ENCODE measurements at places on chromosomes 7 and 10. TPM values are rescaled to one million over a fixed set of nuclear protein-coding genes. Genes with fewer than 3 reads are reported as not detected.

MRLN gene
- not detected for polyA plus RNA-seq

LBX1 gene
- not detected for polyA plus RNA-seq

LIPF gene
- not detected for polyA plus RNA-seq

DNA sequence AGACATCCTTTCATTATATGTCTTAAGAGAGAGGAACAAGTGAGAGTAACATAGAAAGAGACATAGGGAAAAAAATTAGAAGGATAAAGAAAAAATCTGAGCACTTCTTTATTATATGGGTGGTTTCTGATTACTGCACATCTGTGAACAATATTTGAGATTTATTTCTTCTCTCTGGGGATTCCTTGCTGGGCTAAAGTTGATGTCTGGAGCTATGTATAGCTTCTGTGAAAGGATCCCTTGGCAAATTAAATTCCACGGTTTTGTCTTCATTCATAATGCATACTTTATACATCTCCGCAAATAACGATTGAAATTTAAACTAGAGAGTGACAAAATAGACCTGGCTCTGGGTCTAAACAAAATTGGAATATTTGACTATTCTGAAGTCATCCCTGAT, 232.2 kb upstream of the CTBP2 start:
- H3K27me3 ChIP-seq, result peaks cover 14% of the 10 kb centered on the region
- H3K27ac ChIP-seq, result no peak overlapping the region
- H3K4me1 ChIP-seq, result no peaks in the 10 kb centered on the region
- no peaks in the 10 kb centered on the region for H3K36me3 ChIP-seq

- H3K27ac ChIP-seq, result no peak within 1 kb of the TSS
- no peak for DNase-seq
- H3K4me3 ChIP-seq, result no peak within 1 kb of the TSS
- H3K36me3 ChIP-seq, result no peaks in the 10 kb centered on the region
- H3K4me1 ChIP-seq, result peaks cover 3% of the 10 kb centered on the region
- H3K27me3 ChIP-seq, result peaks cover 12% of the 10 kb centered on the region
Observed at GRCh38 chr10:18140149-18140956, at the start of gene CACNB2. TSS of gene CACNB2 (plus strand) at chr10:18140424.

GRCh38 chr7:155778349-155778748, 33.9 kb downstream of the SHH start:
- H3K27ac ChIP-seq, result no peak overlapping the region
- no peak for DNase-seq
- H3K4me3 ChIP-seq, result no peak overlapping the region
- H3K27me3 ChIP-seq, result peaks cover 11% of the 10 kb centered on the region
- H3K4me1 ChIP-seq, result peaks cover 3% of the 10 kb centered on the region
- H3K36me3 ChIP-seq, result peaks cover 39% of the 10 kb centered on the region

DNA sequence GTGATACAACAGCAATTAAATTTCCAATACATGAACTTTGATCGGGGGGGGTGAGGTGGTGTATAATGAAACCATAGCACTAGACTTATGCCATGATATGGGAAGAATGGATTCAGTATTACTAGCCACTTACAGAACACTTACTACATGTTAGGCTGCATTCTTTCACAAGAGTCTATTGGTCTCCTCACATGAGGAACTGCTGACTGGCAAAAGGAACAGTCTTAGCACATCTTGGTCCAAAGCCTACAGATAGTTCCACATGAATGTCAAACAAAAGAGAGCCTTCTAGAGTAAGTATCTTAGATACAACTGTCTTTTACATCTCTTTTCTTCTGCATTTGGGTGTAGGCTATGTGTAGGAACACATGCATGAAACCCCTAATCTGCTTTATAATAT, 115.9 kb upstream of the DNAJB12 start:
- H3K4me3 ChIP-seq, result no peak overlapping the region
- no peaks in the 10 kb centered on the region for H3K4me1 ChIP-seq
- no peaks in the 10 kb centered on the region for H3K27me3 ChIP-seq
- H3K36me3 ChIP-seq, result peaks cover 45% of the 10 kb centered on the region
- H3K27ac ChIP-seq, result no peak overlapping the region

DNA sequence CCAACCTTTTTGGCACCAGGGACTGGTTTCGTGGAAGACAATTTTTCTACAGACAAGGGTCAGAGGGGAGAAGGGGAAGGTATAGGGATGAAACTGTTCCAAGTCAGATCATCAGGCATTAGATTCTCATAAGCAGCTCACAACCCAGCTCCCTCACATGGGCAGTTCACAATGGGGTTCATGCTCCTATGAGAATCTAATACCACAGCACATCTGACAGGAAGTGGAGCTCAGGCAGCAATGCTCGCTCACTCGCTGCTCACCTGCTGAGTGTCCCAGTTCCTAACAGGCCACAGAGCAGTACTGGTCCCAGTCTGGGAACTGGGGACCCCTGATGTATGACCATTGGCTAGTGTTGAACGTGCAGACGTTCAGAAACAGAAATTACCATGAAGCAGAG, 63.7 kb downstream of the ATE1 start:
- H3K4me1 ChIP-seq, result peaks cover 20% of the 10 kb centered on the region
- peaks cover 27% of the 10 kb centered on the region for H3K36me3 ChIP-seq
- H3K27ac ChIP-seq, result no peak overlapping the region
- no peak overlapping the region for H3K4me3 ChIP-seq

GRCh38 chr10:133060881-133061280, 26.8 kb upstream of the ADGRA1 start:
- no peaks in the 10 kb centered on the region for H3K36me3 ChIP-seq
- H3K4me1 ChIP-seq, result peaks cover 13% of the 10 kb centered on the region
- DNase-seq, result no peak
- no peak overlapping the region for H3K4me3 ChIP-seq

DNA sequence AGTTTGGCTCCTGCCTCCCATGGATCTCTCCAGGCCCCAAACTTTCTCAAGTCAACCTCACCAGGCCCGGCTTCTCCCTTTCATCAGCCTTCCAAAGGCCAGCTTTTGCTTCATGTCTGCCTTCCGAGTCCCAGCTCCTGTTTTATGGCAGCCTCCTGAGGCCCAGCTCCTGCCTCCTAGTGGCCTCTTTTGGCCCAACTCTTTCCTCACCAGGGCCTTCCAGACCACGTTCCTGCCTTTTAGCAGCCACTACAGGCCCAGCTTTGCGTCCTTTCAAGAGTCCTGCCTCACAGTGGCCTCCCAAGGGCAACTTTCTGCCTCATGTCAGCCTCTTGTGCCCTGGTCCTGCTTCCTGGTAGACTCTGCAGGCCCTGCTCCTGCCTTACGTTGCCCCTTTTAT, 15.3 kb upstream of the TMEM248 start:
- H3K36me3 ChIP-seq, result no peaks in the 10 kb centered on the region
- H3K4me3 ChIP-seq, result no peak overlapping the region
- no peak overlapping the region for H3K27ac ChIP-seq
- DNase-seq, result no peak

GRCh38 chr10:83978681-83979383, 160.5 kb upstream of the GHITM start:
- H3K36me3 ChIP-seq, result no peaks in the 10 kb centered on the region
- H3K4me1 ChIP-seq, result no peaks in the 10 kb centered on the region
- no peak overlapping the region for H3K27ac ChIP-seq
- DNase-seq, result no peak
- no peak overlapping the region for H3K4me3 ChIP-seq

DNA sequence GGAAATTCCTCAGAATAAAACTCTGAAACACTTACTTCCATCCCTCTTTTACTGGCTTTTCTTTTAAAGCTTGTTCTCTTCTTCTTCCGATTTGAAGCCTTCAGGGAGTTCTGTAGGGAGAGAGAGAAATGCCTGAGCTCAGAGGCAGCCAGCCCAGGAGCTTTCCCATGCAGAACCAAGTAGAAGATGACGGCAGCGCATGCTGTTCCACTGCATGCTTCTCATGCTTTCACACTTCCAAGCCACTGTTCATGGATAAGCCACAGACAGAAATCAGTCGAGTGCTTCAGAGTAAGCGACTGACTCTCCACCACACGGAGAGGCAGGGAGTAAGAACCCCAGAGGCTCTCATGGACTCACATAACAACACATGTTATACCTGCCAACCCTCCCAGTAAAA, 237.3 kb downstream of the DGKI start:
- DNase-seq, result no peak
- no peak overlapping the region for H3K4me3 ChIP-seq
- no peak overlapping the region for H3K27ac ChIP-seq
- H3K27me3 ChIP-seq, result peaks cover 7% of the 10 kb centered on the region
- H3K4me1 ChIP-seq, result no peaks in the 10 kb centered on the region
- H3K36me3 ChIP-seq, result no peaks in the 10 kb centered on the region

- peaks cover 61% of the 10 kb centered on the region for H3K27me3 ChIP-seq
- H3K4me1 ChIP-seq, result peaks cover 60% of the 10 kb centered on the region
- DNase-seq, result no peak
- H3K27ac ChIP-seq, result peak overlapping the region; percentile 95
Observed at GRCh38 chr7:158828133-158829020, 932 bp downstream of the ESYT2 start.

DNA sequence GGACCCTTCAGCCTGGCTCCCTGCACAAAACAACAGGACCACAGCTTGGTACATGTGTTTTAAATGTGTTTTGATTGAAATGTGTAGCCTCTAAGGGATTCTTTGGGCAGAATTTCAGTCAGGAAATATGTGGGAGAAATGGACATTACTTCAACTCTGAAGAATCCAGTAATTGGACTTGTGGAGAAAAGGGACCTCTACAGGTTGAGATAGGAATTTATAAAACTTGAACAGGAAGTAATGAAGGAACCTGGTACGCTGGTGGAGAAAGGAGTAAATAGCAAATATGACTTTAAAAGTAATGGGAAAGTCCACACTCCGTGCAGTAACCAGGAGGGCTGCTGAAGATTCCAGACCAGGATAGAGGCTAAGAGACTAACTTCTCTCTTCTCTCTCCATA, 220.5 kb downstream of the LHFPL3 start:
- DNase-seq, result no peak
- no peak overlapping the region for H3K27ac ChIP-seq
- no peak overlapping the region for H3K4me3 ChIP-seq
- H3K4me1 ChIP-seq, result no peaks in the 10 kb centered on the region
- no peaks in the 10 kb centered on the region for H3K36me3 ChIP-seq
- H3K27me3 ChIP-seq, result peaks cover 2% of the 10 kb centered on the region

DNA sequence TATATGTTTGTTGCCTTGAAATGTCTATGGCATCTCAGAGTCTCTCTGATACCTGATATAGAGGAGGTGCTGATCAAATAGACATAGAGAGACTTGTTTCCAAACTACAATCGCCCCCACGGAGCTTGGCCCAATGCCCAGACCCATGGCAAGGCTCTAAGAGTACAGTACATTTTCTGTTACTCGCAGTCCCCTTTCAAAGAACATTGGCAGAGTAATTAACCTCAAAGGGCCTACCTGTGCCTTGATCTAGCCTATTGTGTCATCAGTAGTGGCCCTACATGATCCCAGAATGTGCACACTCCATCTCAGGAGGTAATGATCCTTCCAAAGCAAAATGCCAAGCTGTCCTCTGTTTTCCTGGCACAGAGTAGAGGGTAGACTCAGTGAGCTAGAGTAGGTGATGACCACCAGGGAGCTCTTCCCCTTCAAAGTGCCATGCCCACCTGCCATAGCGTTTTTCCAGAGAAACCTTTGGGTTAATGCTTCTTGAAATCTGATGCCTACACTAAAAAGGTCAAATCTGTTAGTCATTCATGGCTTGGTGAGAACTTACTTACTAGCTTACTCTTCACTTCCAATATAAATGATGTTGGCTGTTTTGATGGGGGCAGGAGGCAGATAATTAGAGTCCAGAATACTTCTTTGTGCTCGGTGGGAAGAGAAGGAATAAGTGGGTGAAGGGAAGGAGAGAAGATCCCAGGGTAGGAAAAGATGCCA, 41.2 kb upstream of the ACSL5 start:
- H3K4me1 ChIP-seq, result no peaks in the 10 kb centered on the region
- H3K36me3 ChIP-seq, result no peaks in the 10 kb centered on the region
- no peak overlapping the region for H3K27ac ChIP-seq

GRCh38 chr7:158097453-158098124, 490.0 kb downstream of the PTPRN2 start:
- H3K36me3 ChIP-seq, result no peaks in the 10 kb centered on the region
- no peak for DNase-seq
- no peak overlapping the region for H3K27ac ChIP-seq
- H3K27me3 ChIP-seq, result peaks cover under 1% of the 10 kb centered on the region
- no peak overlapping the region for H3K4me3 ChIP-seq
- H3K4me1 ChIP-seq, result no peaks in the 10 kb centered on the region

GRCh38 chr10:78121801-78122200, 88.1 kb downstream of the RPS24 start:
- peaks cover 19% of the 10 kb centered on the region for H3K36me3 ChIP-seq
- no peaks in the 10 kb centered on the region for H3K4me1 ChIP-seq
- DNase-seq, result no peak
- no peak overlapping the region for H3K27ac ChIP-seq
- no peak overlapping the region for H3K4me3 ChIP-seq

DNA sequence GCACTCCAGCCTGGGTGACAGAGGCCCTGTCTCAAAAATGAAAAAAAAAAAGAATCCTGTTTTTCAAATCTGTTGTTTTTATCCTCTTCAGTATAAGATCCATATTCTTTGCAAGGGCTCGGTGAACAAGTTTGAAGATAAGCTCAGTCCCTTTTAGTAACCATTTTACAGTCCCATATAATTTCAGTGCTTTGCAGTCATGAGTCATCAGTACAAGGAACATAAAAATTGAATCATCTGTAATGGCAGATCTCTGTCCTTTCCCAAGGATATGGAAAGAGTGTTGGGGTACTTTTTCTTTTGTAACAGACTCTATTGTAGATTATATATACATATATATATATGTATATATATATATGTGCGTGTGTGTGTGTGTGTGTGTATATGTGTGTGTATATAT, 52.2 kb upstream of the ZPBP start:
- H3K4me3 ChIP-seq, result no peak overlapping the region
- no peak overlapping the region for H3K27ac ChIP-seq
- H3K36me3 ChIP-seq, result no peaks in the 10 kb centered on the region
- DNase-seq, result no peak
- peaks cover 2% of the 10 kb centered on the region for H3K27me3 ChIP-seq

All from immature natural killer cell (primary cell).